Esophagus squamous epithelium (tissue), 5 donors: ENCODE measurements at places on chromosomes 3 and 15. TPM values are rescaled to one million over a fixed set of nuclear protein-coding genes. Genes with fewer than 3 reads are reported as not detected.

Gene RSL24D1
- total RNA-seq = 67.3 TPM

Gene NPAP1
- total RNA-seq = not detected

Gene THPO
- not detected for total RNA-seq

Gene TGM4
- not detected for total RNA-seq

DNA sequence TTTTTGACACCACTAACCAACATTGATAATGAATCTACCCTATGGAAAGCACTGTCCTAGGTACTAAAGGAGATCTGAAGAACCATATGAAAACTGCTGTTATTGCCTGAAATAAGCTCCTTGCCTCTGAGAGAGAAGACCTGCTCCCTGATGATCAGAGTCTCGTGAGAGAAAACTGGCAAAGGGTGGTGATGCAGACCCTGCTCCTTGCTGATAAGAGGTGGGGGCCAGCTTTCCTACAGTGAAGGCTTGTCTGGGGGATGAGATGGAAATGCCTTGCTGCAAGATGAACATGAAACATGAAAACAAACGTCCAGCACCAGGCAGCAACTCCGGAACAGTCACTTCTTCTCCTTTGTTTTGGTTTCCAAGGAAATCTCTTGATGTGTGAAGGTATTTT is 31.9 kb downstream of the RASGRP1 start:
- DNase-seq = no peak

Gene CFAP100
- total RNA-seq = not detected

DNA sequence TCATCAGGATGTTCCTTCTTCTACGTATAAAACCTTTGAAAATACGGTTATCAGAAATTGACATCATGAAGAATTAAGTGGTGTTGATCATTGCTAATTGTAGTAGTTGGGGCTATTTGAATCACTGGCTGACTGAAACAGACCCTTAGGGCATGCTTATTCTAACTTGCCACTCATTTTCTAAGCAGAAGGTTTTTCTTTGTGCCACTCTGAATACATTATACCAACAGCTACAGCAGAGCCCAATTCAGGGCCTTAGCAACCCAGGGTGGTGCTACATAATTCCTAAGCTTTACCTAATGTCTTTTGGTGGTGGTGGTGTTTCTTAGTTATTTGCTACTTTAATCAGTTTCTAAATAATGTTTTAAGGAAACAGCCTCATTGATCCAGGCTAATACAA is 524.2 kb downstream of the NLGN1 start:
- no peak for DNase-seq

DNA sequence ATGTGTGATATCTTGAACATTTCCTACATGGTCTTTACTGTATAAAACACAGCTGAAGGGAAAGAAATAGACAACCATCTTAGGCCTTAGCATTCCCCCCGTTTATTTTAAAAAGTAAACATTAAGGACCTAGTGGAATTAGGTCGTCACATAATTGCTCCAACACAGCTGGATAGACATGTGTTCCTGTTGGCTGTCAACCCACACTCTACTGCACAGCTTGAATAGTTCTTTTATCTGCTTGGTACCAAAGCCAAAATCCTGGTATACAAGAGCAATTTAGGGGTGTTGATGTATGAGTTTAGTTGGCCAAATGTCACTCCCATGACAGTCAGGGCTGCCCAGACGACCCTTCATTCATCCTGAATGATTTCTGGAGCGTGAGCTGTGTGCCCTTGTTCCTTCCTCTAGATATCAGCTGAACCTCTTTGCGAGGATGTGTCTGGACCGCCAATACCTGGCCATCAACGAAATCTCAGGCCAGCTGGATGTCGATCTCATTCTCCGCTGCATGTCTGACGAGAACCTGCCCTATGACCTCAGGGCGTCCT is 179.7 kb downstream of the ITPR1 start:
- DNase-seq = no peak

GRCh38 chr3:73024836-73025235 is 28.2 kb downstream of the PPP4R2 start:
- DNase-seq = no peak

Gene SLC49A4
- total RNA-seq = 17.1 TPM

GRCh38 chr3:175605851-175606250 is 746.7 kb downstream of the NAALADL2 start:
- no peak for DNase-seq

DNA sequence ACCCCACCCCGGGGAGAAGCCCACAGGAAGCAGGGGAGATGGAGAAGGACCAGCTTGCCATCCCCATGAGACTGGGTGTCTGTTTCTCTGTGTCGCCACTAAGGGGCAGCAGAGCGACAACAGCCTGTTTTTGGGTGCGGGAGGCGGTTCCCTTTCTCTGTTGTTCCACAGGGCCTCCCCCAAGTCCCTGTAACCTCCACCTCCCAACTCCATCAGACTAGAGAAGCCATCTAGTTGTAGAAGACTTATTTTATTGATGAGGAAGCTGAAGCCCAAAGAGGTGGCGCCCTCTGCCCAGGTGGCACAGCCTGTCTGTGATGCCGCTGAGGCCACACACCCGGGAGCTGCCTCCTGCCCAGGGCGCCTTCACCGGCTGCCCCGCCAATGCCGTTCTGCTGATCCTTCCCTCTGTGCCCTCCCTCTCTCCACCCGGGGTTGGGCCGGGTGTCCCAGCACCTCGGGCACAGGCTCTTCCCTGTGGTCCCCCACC is 3.9 kb upstream of the CCDC9B start:
- no peak for DNase-seq

Gene TTLL13
- not detected for total RNA-seq

GRCh38 chr3:12922306-12922705 is 80.9 kb upstream of the RPL32 start:
- DNase-seq = no peak

DNA sequence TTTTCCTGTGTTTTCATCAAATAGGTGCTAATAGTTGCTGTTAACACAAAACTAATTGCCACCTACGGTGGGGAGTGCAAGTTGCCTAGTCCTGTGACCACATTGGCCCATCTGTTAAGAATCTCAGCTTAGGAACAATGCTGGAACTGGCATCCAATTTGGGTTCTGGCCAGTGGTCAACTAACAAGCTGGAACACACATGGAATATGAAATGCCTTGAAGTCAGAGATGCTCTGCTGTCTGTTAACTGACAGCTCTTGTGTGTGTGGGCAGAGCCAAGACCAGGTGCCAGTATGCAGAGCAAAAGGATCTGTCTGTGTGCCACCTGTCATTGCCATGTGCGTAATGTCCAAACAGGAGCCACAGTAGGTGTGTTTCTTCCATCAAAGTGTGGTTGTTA is 460.8 kb downstream of the ROBO2 start:
- DNase-seq = no peak

- DNase-seq = no peak
These were observed 36.0 kb upstream of the LEKR1 start for GRCh38 chr3:156790156-156790555.

DNA sequence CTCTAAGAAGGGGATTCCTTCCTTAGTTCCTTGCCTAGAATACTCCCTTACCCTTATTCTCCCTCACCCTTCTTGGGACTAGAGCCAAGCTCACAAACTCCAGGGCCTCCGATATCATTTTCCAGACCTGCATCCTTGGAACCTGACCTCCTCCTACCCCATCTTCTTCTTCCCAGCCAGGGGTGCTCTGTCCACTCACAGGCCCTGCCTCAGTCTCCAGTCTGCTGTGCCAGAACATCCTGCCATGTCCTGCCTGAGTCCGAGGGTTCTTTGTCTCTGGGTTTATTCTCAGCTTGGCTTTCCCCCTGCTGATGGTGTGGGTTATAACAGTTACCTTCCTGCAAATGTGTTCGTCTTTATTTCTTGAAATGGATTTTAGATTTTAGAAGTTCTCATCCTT is 59.9 kb upstream of the MCF2L2 start:
- DNase-seq = no peak

Gene DUOXA1
- 64.0 TPM for total RNA-seq

DNA sequence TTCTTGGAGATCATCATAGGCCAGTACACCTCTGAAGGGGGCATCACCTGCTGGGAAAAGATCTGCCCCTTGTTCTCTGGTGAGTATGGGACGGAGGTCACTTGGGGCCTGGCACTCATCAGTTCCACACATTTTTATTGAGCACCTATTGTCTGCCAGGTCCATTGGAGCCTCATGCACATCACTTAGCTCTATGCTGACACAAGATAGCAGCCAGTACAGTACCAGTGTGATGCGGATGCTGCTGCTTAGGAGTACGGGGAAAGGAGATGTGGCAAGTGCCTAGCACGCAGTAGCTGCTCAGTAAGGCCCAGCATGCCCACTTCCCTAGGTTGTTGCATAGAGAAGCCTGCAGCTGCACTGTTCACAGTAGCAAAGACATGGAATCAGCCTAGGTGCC is 43.4 kb downstream of the SLC6A6 start:
- no peak for DNase-seq

Gene C15orf61
- 9.0 TPM for total RNA-seq

GRCh38 chr3:59306436-59306835 is 256.6 kb upstream of the CFAP20DC start:
- no peak for DNase-seq

- DNase-seq = no peak
These were observed 268.5 kb upstream of the TMC3 start for GRCh38 chr15:81642451-81642990.

DNA sequence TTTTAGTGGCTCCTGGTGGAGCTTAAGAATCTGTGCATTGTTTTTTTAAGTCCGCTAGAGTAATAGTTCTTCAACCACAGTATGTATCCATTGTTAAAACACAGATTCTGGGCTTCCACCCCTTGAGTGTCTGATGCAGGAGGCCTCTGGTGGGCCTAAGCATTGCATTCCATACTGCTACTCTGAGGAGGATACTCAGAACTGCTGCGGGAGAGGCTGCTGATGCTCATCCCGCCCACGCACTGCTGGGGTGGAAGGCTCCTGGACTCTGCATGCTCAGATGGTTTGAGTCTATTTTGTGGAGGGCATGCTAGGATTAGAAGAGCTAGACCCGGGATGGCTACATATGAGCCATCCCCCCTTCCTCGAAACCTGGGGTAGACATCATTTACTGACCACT is 74.4 kb downstream of the THSD4 start:
- DNase-seq = no peak

GRCh38 chr3:13684350-13684749 is 135.4 kb downstream of the FBLN2 start:
- DNase-seq = no peak

Gene CHRNA5
- 1.7 TPM for total RNA-seq

- DNase-seq = no peak
These were observed 360.9 kb upstream of the CBLB start for GRCh38 chr3:106229495-106230278.

Gene HTR3E
- total RNA-seq = not detected

GRCh38 chr3:172627057-172627809 is 83.6 kb downstream of the NCEH1 start:
- no peak for DNase-seq

DNA sequence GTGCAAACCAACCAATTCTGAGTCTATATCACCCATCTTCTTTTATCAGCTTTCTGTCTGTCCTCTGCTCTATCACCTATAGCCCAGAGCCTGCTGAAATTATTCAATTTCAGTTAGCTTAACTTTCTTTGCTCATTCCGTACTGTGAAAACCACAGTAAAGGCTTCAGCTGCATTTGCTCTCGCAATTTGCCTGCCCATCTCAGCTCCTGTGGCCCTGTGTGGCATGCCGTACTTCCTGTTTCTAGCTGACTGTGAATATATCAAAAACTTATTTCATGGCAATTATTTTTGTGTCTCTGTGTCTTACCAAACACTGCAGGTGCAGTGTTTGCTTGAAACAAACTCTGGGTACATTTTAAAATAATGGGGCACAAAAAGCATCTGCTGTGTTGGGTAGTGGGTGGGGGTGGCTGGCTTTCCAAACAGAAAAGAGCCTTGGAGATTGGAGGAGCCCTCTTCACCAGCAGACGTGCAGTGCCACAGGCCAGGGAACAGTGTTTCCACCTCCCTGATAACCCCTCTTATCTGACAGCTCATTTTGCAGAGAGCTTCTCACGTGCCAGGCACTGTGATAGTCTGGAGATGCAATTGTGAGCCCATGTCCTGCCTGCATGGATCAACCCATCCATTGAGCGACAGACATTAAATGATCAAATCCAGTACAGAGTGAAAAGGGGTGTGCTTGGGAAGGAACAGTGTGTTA is 45.2 kb downstream of the GASK1A start:
- DNase-seq = no peak

DNA sequence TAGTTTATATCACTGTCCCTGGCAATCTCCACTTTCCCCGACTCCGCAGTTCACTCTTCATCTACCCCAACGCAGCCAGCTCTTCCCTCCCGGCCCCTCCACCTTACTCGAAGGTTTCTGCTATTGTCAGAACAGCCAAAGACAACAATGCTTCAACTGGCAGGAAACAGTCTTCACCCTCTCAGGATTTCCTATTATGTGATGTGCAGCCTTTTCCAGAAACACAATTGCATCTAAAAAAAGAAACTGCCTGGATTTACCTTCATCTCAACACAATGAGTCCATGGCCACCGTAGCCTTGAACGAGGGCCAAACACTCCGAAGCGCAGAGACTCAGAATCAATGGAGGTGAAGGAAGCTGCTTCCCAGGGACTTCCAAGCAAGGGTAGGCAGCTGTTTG is 182.1 kb upstream of the TSC22D2 start:
- no peak for DNase-seq

GRCh38 chr3:161890147-161890625 is 393.6 kb downstream of the OTOL1 start:
- no peak for DNase-seq

Gene IL17RB
- 0.23 TPM for total RNA-seq

DNA sequence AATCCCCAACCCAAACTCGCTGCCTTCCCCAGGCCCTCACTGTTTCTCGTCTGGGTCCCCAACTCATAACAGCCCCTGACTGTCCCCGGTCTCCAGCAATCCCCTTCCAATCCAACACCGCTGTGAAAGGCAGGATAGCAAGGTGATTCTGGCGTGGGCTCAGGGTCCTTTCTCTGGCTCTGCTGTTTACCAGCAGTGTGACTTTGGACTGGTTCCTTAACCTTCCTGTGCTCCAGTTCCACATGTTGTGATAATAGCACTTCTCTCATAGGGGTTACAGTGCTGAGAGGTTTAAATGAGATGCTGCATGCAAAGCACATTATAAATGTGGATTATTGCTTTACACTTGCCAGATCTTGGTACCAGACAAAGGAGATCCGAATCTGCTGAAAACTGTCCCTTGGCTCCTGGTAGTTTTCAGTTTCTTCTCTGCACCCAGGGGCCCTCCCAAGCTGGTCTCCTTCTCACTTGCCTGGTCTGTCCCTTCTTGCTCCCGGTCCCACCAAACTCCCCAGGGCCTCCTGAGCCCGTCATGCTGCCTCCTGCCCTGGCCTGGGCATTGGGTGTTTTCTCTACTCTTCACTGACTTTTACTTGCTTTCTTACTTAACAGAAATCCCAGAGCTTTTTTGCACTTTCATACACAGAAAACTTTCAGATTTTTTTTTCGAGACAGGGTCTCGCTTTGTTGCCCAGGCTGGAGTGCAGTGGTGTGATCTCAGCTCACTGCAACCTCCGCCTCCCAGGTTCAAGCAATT is 26.8 kb upstream of the CYP11A1 start:
- no peak for DNase-seq

Gene DNASE1L3
- 11.7 TPM for total RNA-seq

Gene CMTM8
- 3.8 TPM for total RNA-seq

Gene DPPA2
- not detected for total RNA-seq

- no peak for DNase-seq
These were observed 215.3 kb downstream of the ROBO2 start for GRCh38 chr3:77254967-77255831.
